Stimulated activated CD8-positive, alpha-beta memory T cell treated with anti-CD3 and anti-CD28 coated beads, Interleukin-15, amount 100 ng/mL, for 48 hours (primary cell): ENCODE measurements at places on chromosomes 16 and 17.

DNA sequence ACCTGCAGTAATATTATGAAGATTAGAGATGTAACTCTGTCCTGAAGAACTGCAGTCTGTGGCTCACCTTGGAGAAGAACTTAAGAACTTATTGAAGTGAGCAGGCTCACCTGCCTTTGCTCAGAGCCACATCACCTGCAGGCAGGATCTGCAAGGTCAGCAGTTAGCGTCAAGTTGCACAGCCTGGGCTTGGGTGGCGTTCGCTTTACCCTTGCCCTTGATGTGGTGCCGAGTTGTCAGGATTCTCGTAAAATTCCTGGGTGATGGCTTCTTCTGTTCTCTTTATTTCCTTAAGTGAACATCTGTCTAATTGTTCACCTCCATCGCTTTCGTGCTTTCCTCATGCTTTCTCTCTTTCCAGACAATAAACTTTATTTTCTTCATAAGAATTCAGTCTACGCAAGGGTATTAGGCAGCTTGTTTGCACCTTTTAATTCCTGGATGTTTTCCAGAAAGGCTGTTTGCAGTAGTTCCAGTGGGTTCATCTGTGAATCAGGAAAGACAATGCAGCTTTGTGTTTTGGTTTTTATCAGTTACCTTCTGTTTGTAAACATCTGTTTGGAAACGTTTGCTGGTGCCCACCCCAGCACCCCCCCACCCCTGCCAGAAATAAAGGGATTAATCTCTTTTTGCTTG is 254.3 kb downstream of the WWOX start:
- DNase-seq: no peak

- DNase-seq: no peak
These were observed 6.6 kb upstream of the NR1D1 start for GRCh38 chr17:40106760-40107521.

DNA sequence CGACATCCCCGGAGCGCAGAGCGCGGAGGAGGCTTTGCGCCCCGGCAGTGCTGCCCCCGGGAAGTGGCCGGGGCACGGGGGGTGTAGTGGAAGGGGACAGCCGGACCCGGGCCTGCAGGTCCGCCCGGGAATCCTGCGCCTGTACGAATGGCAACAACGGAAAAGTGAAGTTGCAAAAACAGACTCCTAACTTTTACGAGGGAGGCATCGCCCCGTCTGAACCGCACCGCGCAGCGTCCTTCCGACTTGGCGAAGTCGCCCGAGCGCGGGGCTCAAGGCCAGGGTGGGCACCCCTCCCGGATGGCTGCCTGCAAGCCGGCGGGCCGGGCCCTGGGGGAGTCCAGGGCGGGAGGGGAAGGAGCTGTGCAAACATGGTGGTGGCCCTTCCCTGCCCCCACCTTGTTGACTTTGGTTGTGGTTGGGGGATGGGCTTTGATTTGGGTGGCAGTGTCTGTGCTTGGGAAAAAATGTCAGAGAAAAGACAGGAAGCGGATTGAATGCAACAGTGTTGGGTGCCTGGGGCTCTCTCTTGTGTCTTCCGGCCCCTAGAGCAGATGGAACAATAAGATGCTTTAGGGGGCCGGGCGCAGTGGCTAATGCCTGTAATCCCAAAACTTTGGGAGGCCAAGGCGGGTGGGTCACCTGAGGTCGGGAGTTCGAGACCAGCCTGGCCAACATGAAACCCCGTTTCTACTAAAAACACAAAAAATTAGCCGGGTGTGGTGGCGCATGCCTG is 675 bp downstream of the RNF213 start:
- peak; percentile 52 for DNase-seq

- no peak for DNase-seq
These were observed 70.2 kb downstream of the CCDC182 start for GRCh38 chr17:57674894-57675293.

GRCh38 chr17:82734987-82735866 is at the start of gene FN3K:
Gene FN3K (plus strand): TSS chr17:82735615. CDS start chr17:82735637, 22 bp downstream.
- DNase-seq: no peak

DNA sequence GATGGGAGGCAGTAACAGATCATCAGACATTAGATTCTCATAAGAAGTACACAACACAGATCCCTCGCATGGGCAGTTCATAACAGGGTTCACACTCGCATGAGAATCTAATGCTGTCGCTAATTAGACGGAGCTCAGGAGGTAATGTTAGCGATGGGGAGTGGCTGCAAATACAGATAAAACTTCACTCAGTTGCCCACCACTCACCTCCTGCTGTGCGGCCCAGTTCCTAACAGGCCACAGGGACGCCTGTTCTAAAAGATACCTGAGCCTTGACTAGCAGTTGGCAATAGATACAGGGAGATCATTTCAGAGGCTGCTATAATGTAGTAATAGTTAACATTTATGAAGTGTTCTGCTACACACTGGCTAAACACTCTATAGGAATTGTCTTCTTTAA is 4.9 kb downstream of the PTRH2 start:
- no peak for DNase-seq

- DNase-seq: peak; percentile 39
These were observed 58.0 kb downstream of the PITPNC1 start for GRCh38 chr17:67435122-67435521.

- no peak for DNase-seq
These were observed 141.8 kb downstream of the PITPNC1 start for GRCh38 chr17:67518876-67519275.

DNA sequence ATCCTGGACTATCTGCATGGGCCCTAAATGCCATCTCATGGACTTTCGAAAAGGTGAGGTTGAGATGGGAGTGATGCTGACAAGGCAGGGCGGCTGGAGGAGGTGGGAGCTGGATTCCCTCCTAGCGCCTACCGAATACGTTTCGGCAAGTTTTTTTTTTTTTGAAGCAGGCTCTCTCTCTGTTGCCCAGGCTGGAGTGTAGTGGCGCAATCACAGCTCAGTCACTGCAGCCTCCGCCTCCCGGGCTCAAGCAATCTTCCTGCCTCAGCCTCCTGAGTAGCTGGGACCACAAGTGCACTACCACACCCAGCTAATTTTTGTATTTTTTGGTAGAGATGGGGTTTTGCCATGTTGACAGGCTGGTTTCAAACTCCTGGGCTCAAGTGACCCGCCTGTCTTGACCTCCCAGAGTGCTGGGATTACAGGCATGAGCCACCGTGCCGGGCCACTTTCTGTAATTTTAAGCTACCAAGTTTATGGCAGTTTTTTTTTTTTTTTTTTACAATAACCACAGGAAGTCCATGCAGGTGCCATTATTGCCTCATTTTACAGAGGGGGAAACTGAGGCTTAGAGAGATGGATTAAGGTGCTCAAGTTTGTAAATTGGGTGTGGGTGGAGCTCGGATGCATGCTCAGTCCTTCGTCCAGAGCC is 246.4 kb downstream of the PRKCA start:
- no peak for DNase-seq

- DNase-seq: no peak
These were observed 11.0 kb downstream of the CSF3 start for GRCh38 chr17:40025991-40026815.

DNA sequence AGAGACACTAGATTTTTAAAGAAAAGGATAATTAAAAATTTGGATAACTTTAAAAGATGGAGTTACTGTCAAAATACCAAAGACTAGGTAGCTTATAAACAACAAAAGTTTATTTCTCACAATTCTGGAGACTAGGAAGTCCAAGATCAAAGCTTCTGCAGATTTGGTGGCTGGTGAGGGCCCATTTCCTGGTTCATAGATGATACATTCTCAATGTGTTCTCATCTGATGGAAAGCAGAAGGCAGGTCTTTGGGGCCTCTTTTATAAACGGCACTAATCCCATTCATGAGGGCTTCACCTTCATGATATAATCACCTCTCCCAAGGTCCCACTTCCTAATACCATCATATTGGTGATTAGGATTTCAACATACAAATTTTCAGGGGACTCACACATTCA is 33.7 kb downstream of the NLK start:
- no peak for DNase-seq
